ENCODE measurements at places on chromosomes 4 and X.
A peak's percentile ranks its signal among the peaks of the same experiment; 100 is the strongest.

GRCh38 chrX:132017431-132018185 lies 5.5 kb upstream of the STK26 start:
- DNase-seq, result no peak

- DNase-seq, result no peak
Observed at GRCh38 chr4:64361399-64361740, 47.9 kb downstream of the TECRL start.

GRCh38 chr4:140185412-140186081 lies 31.6 kb upstream of the MAML3 start:
- no peak for DNase-seq

DNA sequence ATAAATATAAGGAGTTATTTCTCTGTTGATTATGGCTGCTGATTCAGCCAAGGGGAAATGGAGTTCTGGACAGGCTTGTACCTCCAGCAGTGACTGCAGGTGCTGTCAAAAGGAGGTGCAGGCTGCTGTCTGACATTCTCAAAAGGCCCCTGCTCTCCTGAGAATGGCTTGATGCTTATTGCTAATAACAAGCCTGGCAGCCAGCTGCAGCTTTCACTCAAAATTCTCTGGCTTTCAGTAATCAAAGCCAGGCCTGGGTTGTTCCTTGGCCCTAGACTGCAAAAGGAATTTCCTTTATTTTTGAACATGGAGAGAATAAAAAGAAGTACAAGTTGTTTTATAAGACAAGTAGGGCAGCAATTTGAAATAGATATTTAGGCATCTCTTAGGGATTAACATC lies 575.9 kb downstream of the MID1IP1 start:
- DNase-seq, result no peak

DNA sequence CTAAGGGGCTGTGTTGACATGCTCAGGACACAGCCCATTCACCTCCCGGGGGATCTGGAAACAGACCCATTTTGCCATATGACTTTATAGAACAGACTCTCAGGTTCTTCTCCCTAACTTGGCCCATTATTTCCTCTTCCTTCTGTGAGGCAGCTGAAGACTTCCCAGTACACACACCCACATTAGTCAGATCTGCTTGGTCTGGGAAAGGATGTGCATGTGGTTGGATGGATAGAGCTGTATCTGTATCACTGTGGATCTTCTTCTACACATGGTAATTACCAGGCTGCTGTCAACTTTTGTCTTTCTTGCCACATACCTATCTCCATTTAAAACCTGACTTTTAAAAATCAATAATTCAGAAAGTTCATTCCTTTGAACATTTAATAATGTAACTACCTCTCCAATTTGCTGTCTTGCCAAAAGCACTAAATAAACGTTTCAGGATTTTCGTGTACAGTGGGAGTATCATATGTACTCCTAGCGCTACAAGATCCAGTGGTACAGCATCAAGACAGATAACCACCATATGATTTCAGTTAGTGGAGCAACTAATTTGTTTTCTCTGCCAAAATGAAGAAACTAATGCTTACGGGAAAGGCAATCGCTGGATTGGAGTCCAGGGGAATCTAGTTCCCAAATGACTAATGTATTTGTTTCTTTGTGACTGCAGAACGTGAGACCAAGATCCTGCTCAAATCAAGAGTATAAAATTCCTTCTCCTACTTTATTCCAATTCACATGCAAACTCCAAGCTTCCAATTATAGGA lies 134.1 kb upstream of the MAP3K15 start:
- DNase-seq, result no peak

- DNase-seq, result peak; percentile 82
Observed at GRCh38 chrX:44344194-44344593, 722 bp upstream of the EFHC2 start.

DNA sequence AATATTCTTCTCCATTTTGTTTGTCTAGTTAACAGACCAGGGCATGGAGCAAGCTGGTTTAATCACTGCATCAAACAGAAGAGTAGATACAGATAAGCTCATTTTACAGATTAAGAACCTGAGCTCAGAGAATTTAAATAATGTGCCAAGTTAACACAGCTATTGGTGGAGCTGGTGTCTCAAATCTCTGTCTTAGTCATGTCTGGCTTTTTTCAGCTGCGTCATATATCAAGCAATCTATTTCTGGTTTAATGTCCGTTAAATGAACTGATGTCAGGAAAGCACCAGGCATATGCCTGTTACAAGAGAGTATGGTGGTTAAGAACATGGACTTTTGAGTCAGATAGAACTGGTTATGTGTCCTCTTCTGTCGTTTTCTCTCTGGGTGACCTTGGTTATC lies 79.8 kb upstream of the ADGRA3 start:
- no peak for DNase-seq

DNA sequence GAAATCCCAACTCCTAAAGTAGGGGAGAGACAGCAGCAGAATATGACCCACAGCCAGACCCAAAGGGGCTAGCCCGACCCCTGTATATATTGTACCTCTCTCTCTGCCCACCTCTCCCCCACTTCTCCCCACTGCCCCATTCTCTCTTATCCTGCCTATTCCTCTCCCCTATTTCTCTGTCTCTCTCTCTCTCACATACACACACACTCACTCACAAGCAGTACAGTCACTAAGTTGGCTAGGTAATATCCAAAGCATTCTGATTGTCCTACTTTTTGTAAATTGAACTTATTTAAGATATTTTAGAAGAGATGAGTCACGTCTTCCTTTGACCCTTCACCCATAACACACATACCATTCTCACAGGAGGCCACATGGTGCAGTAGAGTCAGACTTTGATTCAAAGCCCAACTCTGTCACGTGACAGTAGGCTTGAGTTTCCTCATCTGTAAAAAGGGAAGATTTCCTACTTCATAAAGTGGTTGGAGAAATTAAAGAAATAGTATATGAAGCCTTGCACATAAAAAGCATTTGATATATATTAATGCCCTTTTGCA lies 29.5 kb downstream of the SRPX2 start:
- no peak for DNase-seq

DNA sequence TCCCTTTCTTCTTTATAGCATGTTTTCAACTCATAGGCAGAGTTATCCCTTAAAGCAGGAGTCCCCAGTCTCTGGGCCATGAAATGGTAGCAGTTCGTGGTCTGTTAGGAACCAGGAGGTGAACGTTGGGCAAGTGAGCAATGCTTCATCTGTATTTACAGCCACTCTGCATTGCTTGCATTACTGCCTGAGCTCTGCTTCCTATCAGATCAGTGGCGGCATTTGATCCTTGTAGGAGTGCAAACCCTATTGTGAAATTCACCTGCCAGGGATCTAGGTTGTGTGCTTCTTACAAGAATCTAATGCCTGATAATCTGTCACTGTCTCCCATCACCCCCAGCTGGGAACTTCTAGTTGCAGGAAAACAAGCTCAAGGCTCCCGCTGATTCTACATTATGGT lies 39.8 kb downstream of the DTHD1 start:
- DNase-seq, result no peak

DNA sequence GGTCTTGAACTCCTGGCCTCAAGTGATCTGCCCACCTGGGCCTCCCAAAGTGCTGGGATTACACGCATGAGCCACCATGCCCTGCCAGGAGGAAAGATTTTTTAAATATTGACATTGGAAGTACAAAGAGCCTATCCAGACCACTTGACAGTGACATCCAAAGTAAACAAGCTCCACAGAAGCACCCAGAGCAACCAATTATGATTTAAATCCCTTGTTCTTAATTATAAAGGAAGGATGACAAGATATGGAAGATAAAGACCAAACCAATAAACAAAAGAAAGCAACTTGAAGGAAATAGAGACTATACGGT lies 27.7 kb upstream of the RPL34 start:
- no peak for DNase-seq

- no peak for DNase-seq
Observed at GRCh38 chr4:119135721-119136121, at the start of gene MYOZ2. Gene MYOZ2, plus strand, starts transcription at chr4:119135832. Its CDS starts 694 bp downstream, at chr4:119136526.

DNA sequence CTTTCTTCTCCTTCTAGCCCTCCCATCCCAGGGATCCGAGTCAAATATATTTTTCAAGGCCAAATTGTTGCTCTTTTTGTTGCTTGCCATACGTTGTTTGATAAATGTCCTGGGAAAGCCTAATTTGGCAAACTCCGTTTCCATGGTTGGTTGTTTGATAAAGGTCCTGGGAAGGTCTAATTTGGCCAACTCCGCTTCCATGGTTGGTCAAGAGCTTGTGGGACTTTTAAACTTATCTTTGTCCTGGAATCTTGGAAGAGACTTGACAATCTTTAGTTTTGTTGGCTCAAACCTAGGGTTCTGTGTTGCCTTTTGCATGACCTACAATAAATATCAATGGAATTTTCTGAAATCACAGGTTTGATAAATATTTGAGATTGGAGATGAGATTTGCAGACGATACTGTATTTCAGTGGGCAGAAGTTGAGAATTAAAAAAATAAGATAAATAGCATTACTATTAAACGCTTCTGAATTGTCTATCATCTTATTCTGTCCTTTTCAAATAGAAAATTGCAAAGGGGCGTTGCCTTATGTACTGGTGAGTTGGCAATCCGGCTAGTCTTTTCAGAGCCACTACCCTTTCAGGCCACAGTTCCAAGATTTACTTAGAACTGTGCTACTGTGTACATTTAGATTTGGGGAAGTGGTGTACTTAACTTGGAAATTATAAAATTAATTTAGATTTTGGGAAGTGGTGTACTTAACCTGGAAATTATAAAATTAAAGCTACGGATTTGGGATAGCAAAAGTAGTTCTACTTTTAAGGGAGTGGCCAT lies 804 bp downstream of the OSTC start:
- peak; percentile 6 for DNase-seq

- DNase-seq, result no peak
Observed at GRCh38 chrX:48045410-48046311, 25.8 kb downstream of the ZNF630 start.

DNA sequence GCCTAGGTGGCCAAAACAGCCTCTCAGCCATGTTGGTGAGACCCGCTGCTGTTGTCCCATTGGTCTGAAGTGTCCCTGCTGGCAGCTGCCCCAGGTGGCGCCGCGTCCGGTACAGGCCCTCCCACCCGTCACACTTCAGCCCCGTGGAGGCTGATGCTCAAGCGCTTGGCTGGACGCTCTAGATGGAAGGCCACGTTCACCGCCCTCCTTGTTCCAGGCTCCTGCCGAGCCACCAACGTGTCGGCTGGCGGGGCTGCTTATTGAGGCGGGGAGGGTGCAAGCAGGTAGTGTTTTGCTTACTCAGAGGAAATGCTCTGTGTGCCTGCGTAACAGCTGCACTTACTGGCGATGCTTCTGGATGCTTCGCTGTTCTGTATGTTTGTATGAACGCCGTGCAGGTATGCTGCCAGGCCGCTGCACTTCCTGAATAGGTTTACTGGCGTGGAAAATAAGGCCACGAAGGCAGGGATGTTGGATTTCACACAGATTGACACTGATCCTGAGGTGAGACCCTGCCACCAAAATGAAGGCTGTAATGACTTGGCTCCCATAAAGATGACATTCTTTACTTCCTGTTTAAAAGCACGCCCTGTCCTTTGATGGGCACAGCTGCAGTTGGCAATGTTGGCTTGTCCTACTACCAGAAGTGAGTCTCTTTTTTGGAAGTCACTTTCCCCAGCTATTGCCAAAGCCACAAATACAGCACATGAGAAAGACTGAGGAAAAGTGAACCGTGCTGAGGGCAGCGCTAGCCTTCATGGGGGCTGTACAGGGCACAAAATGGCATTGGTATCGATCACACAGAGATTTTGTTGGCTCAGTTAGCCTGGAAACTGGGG lies 21.0 kb upstream of the CLCN4 start:
- DNase-seq, result no peak

- DNase-seq, result no peak
Observed at GRCh38 chr4:147289181-147289580, 191.7 kb upstream of the EDNRA start.

- peak; percentile 47 for DNase-seq
Observed at GRCh38 chr4:174318829-174319764, 35.4 kb downstream of the CEP44 start.

DNA sequence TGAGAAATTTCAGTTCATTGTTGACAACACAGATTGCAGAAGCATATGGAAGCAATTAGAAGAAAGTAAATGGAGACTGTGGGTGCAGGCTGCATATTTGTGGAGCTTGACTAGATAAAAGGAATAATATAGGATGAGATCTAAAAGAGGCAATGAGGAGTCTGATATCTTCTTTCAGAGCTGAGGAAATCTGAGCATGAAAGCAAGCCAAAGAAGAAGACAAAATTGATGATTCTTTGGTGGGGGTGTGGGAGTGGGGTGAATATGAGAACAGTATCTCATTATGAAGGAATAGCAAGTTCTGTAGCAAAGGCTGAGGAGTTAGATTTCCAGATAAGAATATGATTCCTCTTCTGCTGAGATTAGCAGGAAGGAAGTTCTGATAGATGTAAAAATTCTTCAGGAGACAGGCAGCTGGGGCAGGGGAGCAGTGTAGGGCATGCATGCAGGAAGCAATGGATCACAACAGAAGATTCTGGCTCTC lies 6.1 kb upstream of the PDHA2 start:
- DNase-seq, result no peak
